CD4-positive, alpha-beta memory T cell (primary cell): ENCODE measurements at places on chromosomes 12 and 14.

GRCh38 chr14:96991226-96991625, 194.0 kb downstream of the VRK1 start:
- no peak for DNase-seq

GRCh38 chr12:108116699-108117098, 12.4 kb upstream of the WSCD2 start:
- DNase-seq = no peak

DNA sequence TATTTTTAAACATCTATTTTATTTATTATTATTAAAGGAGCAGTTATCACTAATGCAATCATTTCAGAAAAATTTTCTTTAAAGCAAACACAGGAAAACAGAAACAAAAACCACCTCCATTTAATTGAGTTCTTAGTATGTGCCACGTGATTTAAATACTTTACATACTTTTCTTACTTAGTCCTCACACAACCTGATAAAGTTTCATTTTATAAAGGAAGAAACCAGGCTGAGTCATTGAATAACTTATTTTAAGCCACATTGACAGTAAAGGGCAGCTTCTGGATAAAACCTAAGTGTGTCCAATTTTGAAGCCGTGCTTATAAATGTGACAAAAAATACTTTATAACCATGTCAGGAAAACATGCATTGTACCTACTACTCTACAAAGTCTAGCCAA, 57.1 kb upstream of the PCED1B start:
- DNase-seq = no peak

DNA sequence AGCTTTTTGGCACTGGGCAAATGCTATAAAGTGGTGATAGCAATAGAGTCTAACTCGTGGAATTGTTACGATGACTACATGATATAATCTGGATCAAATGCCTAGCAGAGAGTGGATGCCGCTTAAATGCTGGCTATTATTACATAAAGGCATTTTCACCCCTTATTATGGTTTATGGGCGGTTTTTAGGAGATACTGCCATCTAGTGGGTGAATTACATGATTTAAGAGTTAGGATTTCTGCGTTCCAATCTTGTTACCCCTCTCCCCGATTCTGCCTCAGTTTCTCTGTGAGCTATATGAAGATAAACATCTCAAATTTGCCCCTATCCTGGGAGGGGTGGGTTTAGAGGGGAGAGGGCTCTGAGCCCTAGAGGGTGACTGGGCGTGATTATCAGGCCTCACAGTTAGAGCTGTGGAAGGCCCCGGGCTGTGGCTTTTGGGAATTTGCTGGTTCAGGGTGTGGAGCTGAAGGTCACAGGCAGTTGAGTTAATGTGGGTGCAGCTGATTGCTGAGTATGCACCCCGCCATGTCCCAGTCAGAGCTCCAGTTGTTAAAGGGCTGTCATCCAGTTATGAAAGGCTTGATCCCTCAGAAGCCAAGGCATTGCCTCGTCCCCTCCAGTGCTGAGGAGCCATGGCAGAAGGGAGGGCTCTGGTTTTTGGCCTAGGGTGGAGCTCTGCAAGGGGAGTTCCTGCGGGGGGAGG, 14.4 kb downstream of the CLSTN3 start:
- DNase-seq = peak; percentile 15

GRCh38 chr14:98952593-98953350, 319.2 kb downstream of the BCL11B start:
- DNase-seq = no peak

- DNase-seq = peak; percentile 1
Observed at GRCh38 chr12:85920324-85920947, 46.3 kb downstream of the NTS start.

GRCh38 chr12:29278673-29279420, 102.1 kb downstream of the ERGIC2 start:
- DNase-seq = no peak

GRCh38 chr12:6390084-6390799, 6.3 kb downstream of the LTBR start:
- no peak for DNase-seq

DNA sequence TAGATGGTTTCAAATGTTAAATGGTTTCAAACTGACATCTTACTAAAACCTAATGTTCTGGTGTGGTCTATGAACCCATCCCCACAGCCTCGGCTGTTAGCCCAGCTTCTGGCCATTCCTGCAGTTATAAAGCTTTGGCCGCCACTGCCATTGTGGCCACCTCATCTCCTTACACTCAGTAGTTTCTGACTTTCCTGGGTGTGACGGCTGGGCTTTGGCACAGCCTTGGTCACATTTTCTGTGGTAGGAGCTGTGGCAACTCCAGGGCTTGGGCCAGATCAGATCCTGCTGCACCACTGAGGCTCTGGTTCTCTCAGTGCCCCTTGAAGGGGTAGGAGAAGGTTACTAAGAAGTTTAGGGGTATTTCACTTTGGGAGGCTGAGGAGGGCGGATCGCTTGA, 84.2 kb upstream of the STXBP6 start:
- DNase-seq = no peak
